Chondrocyte (in vitro differentiated cells): ENCODE measurements at places on chromosomes 7 and 10. TPM values are rescaled to one million over a fixed set of nuclear protein-coding genes. Genes with fewer than 3 reads are reported as not detected.

Gene LDB1
- 64.6 to 73.9 TPM (median 65.7 TPM) in 3 replicates for total RNA-seq

Gene CPN1
- total RNA-seq: not detected in 3 replicates

Gene PRKG1
- total RNA-seq: 22.8 to 27.1 TPM (median 23.4 TPM) in 3 replicates

Gene CALN1
- total RNA-seq: not detected in 3 replicates

Gene PHKG1
- total RNA-seq: 0.15 to 0.62 TPM (median 0.24 TPM) in 3 replicates

Gene UNC5B
- total RNA-seq: 36.4 to 61.1 TPM (median 57.9 TPM) in 3 replicates

Gene NRCAM
- 7.8 to 40.0 TPM (median 9.5 TPM) in 3 replicates for total RNA-seq

Gene TMEM176A
- total RNA-seq: not detected in 3 replicates

GRCh38 chr7:8113184-8113583 lies 144.6 kb downstream of the GLCCI1 start:
- H3K27me3 ChIP-seq: no peaks in the 10 kb centered on the region
- no peak overlapping the region for H3K4me3 ChIP-seq
- DNase-seq: no peak
- H3K27ac ChIP-seq: no peak overlapping the region

- H3K36me3 ChIP-seq: peaks cover 3% of the 10 kb centered on the region
- no peak for DNase-seq
- peaks cover 7% of the 10 kb centered on the region for H3K4me1 ChIP-seq
- H3K27me3 ChIP-seq: no peaks in the 10 kb centered on the region
- H3K4me3 ChIP-seq: no peak overlapping the region
Measured at GRCh38 chr10:22911889-22912762, 15.7 kb upstream of the ARMC3 start.

DNA sequence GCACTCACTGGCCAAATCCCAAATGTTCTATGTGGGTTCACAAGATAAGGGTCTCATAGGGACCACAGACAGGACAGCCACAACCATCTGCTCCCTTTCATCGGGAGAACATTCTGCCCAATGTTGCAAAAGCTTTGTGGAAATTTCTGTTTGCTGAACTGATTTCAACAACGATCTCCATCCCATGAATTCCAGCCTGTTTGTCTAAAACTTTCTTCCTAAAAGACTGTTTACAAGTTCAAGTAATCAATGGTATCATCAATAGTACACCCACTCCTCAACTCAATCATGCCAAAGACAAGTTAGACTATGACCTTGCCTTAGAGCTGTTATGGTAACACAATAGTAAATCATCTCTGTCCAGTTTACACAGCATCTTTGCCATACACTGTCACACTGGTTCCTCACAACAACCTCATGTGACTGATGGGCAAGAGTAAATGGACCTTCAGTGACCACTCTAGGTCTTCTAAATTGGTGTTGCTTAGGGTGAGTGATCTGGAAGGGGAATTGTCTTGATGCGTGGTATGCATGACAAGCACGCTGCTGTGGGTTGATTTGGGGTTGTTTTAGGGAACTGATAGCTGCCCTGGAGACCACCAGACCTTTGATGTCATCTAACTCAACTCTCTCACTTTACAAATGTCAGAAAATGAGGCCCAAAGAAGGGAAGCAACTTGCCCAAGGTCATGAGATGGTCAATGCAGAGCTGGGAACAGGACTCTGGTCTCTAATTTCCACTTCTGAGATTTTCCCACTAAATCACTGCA lies 95.1 kb downstream of the PPP1R3C start:
- DNase-seq: no peak
- peaks cover 3% of the 10 kb centered on the region for H3K36me3 ChIP-seq
- no peak overlapping the region for H3K4me3 ChIP-seq

- H3K27me3 ChIP-seq: peaks cover 6% of the 10 kb centered on the region
- no peaks in the 10 kb centered on the region for H3K4me1 ChIP-seq
- H3K36me3 ChIP-seq: no peaks in the 10 kb centered on the region
- H3K4me3 ChIP-seq: no peak overlapping the region
Measured at GRCh38 chr7:4931943-4932342, 27.0 kb downstream of the MMD2 start.

DNA sequence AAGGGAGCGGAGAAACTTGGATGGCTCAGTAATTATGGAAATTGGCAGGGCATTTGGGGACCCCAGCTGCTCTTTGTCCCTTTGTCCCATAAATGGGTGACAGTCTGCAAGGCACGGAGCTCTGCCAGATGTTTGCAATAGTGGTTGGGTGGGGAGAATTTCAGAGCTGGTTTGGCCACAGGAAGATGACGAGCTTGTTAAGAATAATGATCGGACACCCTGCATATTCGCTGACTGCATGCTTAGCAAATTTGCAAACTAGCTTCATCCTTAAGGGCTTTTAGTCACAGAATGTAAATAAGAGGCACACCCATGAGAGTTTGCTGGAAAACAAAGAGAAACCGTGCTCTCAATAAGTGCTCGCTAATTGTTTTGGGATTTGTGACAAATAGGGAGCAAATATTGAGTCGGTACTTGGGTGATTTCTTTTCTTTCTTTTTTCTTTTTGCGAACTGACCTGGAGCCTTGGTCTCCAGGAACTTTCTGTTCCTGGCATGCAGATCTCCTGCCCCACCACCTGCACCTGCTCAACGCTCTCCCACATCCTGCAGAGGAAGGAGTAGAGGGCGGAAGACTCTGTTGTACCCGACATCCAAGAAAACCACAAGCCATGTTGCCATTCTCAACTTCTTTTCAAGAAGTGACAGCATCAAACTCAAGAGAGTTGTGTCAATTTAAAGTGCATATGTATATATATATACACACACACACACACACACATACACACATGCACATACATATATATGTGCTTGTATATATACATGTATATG lies 238.9 kb downstream of the CAMK1D start:
- H3K4me3 ChIP-seq: no peak overlapping the region
- DNase-seq: no peak
- H3K36me3 ChIP-seq: no peaks in the 10 kb centered on the region
- H3K27ac ChIP-seq: no peak overlapping the region
- peaks cover 16% of the 10 kb centered on the region for H3K4me1 ChIP-seq

- no peak overlapping the region for H3K27ac ChIP-seq
- H3K4me1 ChIP-seq: peaks cover 11% of the 10 kb centered on the region
- no peaks in the 10 kb centered on the region for H3K36me3 ChIP-seq
Measured at GRCh38 chr7:21999896-22000295, 54.2 kb upstream of the CDCA7L start.

DNA sequence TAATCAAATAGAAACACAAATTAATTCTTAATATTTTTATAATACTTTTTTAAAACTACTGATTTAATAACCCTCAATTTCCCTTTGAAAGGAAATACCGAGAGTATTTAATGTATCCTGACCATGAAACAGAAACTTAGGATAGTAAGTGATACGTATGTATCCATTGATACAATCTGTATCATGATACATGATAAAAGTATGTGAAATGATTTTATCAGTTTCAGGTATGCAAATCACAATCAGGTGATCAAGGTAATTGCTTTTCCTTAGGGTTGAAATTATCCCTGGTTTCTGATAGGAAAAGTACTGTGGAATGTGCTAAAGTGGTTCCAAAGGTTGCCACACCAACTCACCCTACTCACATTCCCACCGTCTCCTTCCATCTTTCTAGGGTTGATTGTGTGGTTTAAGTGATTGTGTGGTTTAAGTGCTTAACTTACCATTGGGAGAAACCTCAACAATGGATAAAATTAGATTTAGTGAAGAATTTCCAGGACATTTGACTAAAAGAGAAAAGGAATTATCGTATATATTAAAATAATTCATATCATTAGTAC lies 138.3 kb downstream of the LRRN3 start:
- peaks cover 13% of the 10 kb centered on the region for H3K4me1 ChIP-seq
- no peak overlapping the region for H3K4me3 ChIP-seq
- no peak overlapping the region for H3K27ac ChIP-seq
- DNase-seq: no peak
- H3K27me3 ChIP-seq: no peaks in the 10 kb centered on the region
- H3K36me3 ChIP-seq: no peaks in the 10 kb centered on the region

DNA sequence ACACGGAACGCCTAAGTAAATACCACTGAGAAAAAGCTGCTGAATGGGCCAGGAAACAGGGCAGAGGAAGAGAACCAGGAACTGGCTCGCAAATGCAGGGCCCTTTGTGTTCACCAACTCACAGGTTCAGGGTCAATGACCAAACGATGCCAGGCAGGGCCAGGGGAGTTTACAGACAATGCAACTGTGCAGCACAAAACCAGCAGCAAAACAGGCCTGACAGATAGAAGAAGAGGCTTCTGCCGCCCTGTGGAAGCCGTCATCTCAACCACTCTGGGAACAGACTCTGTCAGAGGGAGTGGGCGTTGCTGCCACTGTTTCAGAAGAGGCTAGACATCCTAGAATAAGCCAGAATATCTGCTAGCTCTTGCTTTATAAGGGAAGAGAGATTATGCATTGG lies 117.9 kb downstream of the KMT2E start:
- H3K4me3 ChIP-seq: no peak overlapping the region
- peaks cover 5% of the 10 kb centered on the region for H3K4me1 ChIP-seq
- no peaks in the 10 kb centered on the region for H3K27me3 ChIP-seq
- DNase-seq: no peak

DNA sequence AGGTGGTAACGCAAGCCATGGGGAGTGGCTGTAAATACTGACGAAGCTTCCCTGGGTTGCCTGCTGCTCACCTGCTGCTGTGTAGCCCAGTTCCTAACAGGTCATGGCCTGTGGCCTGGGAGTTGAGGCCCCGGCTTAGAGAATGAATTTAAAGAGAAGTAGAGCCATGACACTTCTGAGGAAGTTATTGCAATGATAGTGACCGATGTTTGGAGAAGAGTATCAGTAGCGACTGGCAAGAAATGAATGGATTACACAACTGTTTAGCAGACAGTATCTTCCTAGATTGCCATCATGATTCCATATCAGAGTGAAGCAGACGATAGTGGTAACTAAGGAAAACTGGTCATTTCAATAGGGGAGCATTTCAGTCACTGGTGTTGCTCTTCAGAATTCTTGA lies 249.6 kb downstream of the PLXDC2 start:
- no peak overlapping the region for H3K4me3 ChIP-seq
- H3K36me3 ChIP-seq: peaks cover 13% of the 10 kb centered on the region
- DNase-seq: no peak
- no peak overlapping the region for H3K27ac ChIP-seq
- no peaks in the 10 kb centered on the region for H3K27me3 ChIP-seq
- no peaks in the 10 kb centered on the region for H3K4me1 ChIP-seq

GRCh38 chr7:2204446-2204845 lies 28.3 kb downstream of the MAD1L1 start:
- H3K27ac ChIP-seq: no peak overlapping the region
- DNase-seq: no peak
- H3K4me3 ChIP-seq: no peak overlapping the region
- H3K27me3 ChIP-seq: no peaks in the 10 kb centered on the region
- H3K36me3 ChIP-seq: peaks cover 21% of the 10 kb centered on the region

- no peaks in the 10 kb centered on the region for H3K36me3 ChIP-seq
- H3K27ac ChIP-seq: no peak overlapping the region
- DNase-seq: no peak
Measured at GRCh38 chr10:62317257-62317656, 48.6 kb upstream of the RTKN2 start.

DNA sequence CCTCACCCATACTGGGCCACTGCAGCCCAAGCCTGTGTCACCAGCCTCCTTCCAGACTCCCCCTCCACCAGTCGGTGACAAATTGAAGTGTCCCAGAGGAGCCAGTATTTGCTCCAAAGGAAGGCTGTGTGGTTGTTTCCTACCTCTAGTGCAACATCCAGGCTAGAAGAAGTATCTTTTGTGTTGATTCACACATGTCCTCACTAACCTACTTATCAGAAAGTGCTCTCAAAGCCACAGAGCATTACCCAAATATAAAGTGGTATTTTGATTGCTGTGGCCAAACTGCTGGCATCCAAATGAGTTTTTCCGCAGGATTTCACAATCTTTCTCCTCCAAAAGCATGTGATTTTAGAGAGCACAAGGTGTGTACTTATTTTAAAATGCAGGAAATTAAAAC lies 134.8 kb downstream of the CUL2 start:
- no peaks in the 10 kb centered on the region for H3K27me3 ChIP-seq
- DNase-seq: no peak

DNA sequence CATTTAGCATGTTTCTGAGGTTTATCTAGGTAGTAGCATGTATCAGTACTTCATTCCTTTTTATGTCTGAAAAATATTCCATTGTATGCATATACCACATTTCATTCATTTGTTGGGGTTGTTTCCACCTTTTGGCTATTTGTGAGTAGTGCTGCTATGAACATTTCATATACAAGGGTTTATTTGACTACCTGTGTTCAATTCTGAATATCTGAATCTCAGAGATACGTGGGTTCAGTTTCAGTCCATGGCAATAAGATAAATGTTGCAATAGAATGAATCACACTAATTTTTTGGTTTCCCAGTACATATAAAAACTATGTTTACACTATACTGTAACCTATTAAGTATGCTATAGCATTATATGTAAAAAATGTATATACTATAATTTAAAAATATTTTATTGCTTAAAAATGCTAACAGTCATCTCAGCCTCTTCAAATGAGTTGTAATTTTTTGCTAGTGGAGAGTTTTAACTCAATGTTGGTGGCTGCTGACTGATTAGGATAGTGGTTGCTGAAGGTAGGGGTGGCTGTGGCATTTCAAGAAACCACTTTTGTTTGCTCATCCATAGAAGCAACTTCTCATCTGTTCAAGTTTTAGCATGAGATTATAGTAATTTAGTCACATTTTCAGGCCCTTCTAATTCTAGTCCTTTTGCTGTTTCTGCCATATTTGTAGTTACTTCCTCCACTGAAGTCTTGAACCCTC lies 13.9 kb downstream of the PLEKHA1 start:
- H3K4me1 ChIP-seq: peaks cover 32% of the 10 kb centered on the region
- H3K27ac ChIP-seq: no peak overlapping the region
- no peak overlapping the region for H3K4me3 ChIP-seq
- peaks cover 5% of the 10 kb centered on the region for H3K36me3 ChIP-seq

DNA sequence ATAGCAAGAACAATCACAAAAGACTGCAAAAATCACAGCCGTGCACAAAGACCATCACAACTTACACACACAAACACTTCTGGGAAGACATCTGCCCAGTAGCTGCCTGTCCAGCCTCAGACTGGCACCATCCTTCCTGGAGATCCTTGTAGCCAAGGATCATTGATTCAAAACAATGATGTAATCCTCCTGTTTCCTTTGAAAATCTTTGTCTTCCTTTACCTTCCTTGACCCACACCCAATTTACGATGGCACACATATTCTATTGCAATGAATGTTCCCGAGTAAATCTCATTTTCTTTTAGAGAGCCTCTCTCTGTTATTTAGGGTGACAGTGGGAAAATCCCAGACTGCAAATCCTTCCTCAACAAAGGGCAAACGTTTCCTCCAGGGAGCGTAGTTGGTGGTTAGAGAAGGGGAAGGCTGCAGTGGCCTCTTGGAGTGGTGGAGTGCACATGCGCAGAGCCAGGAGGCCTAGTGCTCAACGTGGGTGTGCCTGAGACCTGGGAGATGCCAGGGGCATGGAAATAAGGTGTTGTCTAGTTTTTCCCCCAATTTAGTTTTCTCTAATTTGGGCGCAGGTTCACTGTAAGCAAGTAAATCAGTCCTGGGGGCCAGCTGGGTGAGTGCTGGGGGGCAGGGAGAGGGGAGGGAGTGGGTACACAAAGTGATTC lies 3.1 kb upstream of the INPP5A start:
- peaks cover 3% of the 10 kb centered on the region for H3K36me3 ChIP-seq
- H3K27ac ChIP-seq: no peak overlapping the region
- peaks cover 52% of the 10 kb centered on the region for H3K4me1 ChIP-seq
- no peak overlapping the region for H3K4me3 ChIP-seq
- peaks cover 1% of the 10 kb centered on the region for H3K27me3 ChIP-seq
- peak; percentile 38 for DNase-seq

- H3K4me3 ChIP-seq: no peak overlapping the region
- no peaks in the 10 kb centered on the region for H3K4me1 ChIP-seq
- peak; percentile 60 for DNase-seq
- H3K27me3 ChIP-seq: no peaks in the 10 kb centered on the region
Measured at GRCh38 chr10:101580486-101581399, 7.3 kb downstream of the POLL start.
